Bronchial epithelial cell (primary cell): ENCODE measurements at places on chromosomes 6 and 20.

DNA sequence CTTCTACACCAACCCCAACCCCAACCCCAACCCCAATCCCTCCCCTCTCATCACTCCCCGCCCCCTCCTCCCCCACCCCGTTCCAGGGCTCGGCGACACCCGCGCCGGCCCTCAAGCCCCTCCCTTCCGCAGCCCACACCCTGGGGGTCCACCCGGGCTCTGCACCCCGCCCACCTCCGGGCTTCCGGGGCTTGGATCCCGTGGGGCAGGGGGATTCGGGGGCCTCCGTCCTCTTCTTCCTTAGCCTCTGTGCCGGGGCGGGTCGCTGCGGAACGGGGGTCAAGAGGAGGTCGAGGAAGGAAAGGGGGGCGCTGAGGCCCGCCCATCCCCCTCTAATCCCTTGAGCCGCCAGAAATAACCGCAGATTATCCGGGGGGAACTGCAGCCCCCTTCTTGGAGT, 690 bp downstream of the TULP1 start:
- DNase-seq: no peak

GRCh38 chr6:48670546-48670945, 559.5 kb upstream of the PTCHD4 start:
- peak; percentile 19 for DNase-seq

DNA sequence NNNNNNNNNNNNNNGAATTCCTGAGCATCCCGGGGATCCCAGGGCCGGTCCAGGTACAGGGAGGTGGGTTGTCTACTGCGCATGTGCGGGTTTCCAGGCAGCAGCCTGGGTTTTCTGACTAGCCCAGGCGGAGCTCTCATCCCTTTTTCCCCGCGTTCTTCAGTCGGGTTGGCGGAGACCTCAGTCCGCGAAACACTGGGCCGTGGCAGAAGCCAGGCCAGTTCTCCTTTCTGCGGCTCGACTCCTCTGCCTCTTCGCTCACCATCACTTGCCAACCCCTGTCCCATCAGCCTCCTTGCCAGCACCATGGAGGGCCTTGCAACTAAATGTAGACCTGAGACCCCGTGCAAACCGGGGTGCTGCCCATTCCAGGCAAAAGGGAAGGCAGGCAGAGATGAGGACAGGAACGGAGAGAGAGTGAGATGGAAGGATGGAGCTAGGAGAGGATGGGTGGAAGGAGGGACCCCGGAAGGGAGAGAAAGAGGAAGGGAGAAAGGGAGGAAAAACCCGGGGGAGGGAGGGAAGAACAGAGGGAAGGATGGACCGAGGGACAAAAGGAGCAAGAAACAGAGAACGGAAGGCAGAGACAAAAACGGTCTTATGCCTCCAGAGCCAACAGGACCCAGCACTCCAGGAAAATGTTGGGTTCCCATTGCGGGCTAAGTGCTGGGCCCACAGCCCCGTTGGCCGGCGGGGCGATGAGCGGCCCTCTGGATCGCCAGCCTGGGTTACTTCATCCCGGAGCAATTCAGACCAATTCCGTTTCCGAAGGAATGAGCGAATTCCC, 445.4 kb upstream of the DEFB115 start:
- peak; percentile 19 for DNase-seq

- no peak for DNase-seq
Observed at GRCh38 chr6:109834595-109835437, 143.3 kb upstream of the GPR6 start.

- no peak for DNase-seq
Observed at GRCh38 chr20:46917155-46917554, 22.5 kb downstream of the EYA2 start.

DNA sequence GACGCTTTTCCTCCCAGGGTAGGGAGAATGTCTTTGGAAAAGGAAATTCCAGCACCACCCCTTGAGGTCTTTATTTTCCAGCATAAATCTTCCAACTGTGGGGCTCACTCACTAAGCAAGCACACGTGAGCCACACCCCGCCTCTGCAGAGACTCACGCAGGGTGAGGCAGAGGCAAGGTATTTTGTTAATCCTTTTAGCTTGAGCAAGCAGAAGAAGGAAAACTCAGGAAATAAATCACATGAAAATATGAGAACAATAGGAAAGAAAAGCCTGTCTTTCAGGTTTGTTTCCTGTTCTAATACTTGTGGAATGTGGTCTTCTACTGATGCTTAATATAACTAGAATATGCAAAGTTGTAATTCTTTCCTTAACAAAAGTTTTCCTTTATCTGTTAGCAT, 4.1 kb upstream of the PHACTR2 start:
- peak; percentile 96 for DNase-seq

DNA sequence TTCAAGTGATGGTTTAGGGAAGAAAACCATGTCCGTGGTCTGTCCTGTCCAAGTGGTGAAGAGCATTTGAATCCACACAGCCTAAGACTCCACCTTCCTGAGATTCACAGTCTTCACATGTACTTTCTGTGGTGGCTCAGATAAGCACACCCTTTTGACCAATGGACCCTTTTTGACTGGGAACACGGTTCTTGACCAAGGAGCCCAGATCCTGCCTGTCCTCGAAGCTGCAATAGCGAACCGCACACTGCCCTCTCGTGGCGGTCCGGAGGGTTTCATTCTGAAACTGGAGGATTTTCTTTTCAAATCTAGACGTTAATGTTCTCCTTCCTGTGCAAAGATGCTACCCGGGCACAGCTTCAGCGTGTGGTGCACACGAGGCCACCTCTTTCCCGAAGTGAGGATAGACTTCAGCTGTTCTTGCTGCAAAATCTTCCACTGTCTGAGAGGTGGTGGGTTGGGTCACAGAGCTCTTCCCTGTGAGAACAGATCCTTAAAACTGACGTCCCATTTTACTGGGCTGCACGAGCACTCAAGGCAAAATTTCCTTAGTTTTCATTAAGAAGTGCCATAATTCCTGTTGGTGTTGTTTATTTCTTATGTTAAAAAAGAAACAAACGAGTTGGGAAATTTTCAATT, 90.5 kb downstream of the SYNJ2 start:
- peak; percentile 49 for DNase-seq
